Prostate gland (tissue), 2 donors: ENCODE measurements at places on chromosomes 1 and 21.

- H3K4me3 ChIP-seq, result no peak overlapping the region
- no peaks in the 10 kb centered on the region for H3K36me3 ChIP-seq
- no peaks in the 10 kb centered on the region for H3K27me3 ChIP-seq
- H3K27ac ChIP-seq, result no peak overlapping the region
Measured at GRCh38 chr1:2109581-2110021, 59.4 kb downstream of the PRKCZ start.

GRCh38 chr1:21782349-21782867 lies 541 bp downstream of the USP48 start:
- peaks cover 4% of the 10 kb centered on the region for H3K4me1 ChIP-seq
- H3K27ac ChIP-seq, result peak overlapping the region; percentile 100
- H3K4me3 ChIP-seq, result peak overlapping the region; percentile 94

- H3K4me3 ChIP-seq, result no peak overlapping the region
- DNase-seq, result no peak
- H3K27me3 ChIP-seq, result no peaks in the 10 kb centered on the region
- no peaks in the 10 kb centered on the region for H3K36me3 ChIP-seq
- H3K4me1 ChIP-seq, result no peaks in the 10 kb centered on the region
Measured at GRCh38 chr1:70109241-70109640, 96.1 kb downstream of the LRRC40 start.

DNA sequence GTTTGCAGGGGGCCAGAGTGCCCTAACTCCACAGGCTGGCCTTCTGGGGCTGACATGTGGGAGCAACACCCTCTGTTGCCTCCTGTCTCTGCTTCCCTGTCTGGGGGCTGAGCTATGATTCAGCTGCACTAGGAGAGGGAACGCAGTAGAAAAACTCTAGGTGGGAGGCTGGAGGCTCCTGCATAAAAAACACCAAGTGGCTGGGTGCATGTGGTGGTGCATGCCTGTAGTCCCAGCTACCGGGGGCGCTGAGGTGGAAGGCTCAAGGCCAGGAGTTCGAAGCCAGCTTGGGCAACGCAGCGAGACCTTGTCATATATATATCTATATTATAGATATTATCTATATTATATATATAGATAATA lies 5.6 kb downstream of the KIF17 start:
- no peaks in the 10 kb centered on the region for H3K36me3 ChIP-seq
- no peaks in the 10 kb centered on the region for H3K4me1 ChIP-seq
- no peak for DNase-seq
- H3K27ac ChIP-seq, result no peak overlapping the region
- no peak overlapping the region for H3K4me3 ChIP-seq

- no peaks in the 10 kb centered on the region for H3K27me3 ChIP-seq
- H3K4me3 ChIP-seq, result no peak overlapping the region
- DNase-seq, result no peak
Measured at GRCh38 chr1:112605633-112606327, 13.2 kb downstream of the ST7L start.

DNA sequence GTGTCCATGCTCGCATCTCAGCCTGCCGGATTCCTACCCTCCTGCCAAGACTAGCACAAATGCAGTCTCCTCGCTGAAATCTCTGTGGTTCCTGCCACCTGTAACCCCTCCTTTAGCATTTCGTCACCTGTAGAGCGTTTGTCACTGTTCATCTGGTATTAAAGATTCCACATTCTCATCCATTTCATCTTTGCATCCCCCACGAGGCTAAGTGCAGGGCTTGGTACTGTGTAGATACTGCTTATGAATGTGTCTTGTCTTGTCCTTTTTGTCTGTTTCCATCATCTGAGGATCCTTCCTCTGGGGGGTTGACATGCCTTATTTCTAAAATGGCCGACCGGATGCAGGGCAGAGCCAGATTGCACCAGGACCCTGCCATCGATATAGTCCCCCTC lies 53.7 kb upstream of the DNAJC6 start:
- no peak for DNase-seq

DNA sequence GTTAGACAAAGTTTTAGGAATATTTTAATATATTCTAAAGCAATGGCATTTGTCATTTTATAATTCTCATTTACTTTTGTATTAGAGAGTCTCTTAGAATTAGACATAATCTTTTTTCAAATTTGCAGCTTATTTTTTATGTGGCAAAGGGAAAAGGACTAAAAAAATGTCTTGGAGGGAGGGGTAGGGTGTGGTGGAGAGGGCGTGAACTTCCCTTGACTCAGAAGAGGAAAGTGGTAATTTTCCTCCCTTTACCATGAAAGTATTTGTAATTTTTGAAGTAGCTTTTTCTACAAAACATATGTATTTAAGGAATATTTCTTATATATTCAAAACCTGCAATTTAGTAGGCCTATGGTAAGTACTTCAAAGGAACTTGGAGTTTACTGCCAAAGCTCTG lies 6.9 kb upstream of the RABGAP1L start:
- DNase-seq, result no peak
- no peaks in the 10 kb centered on the region for H3K4me1 ChIP-seq
- no peak overlapping the region for H3K4me3 ChIP-seq
- H3K27ac ChIP-seq, result no peak overlapping the region
- no peaks in the 10 kb centered on the region for H3K27me3 ChIP-seq

DNA sequence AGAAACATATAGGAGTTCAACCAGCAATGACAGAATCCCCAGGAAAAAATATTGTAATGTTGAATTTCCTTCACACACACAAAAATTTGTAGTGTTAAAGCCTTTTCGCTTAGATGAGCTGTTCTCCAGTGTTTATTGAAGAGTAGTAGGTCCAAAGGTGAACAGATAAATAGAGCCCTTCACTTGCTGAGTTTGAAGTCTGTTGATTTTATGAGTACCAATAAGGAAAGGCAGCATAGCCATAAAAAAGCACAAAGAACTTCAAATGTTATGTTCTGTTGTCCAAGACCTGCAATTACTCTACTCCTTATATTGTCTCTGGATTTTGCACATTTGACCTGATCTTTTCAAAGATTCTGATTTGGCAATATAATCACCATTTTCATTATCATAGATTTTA lies 362.7 kb upstream of the B3GALT2 start:
- no peak overlapping the region for H3K27ac ChIP-seq
- H3K4me3 ChIP-seq, result no peak overlapping the region
- no peaks in the 10 kb centered on the region for H3K4me1 ChIP-seq

DNA sequence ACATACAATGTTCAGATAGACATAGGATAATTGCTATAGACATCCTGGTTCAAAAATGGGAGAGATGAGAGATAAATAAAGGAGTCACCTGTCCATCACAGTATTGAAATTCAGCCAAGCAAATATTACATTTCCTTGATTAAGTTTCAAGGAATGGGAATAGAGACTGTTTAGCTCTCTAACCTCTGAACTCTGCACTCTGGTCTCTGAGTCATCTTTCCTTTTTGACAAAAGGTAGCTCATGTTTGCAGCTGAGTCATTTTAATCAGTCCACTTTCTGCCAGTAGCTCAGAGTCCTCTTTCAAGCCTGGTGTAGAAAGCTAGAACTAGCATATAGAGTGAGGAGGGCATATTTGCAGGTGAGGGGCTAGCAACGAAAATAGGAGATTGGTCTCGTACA lies 51.4 kb upstream of the GJA8 start:
- H3K4me3 ChIP-seq, result no peak overlapping the region
- no peaks in the 10 kb centered on the region for H3K4me1 ChIP-seq
- H3K27me3 ChIP-seq, result peaks cover 2% of the 10 kb centered on the region
- no peak overlapping the region for H3K27ac ChIP-seq
- no peak for DNase-seq

- H3K27me3 ChIP-seq, result no peaks in the 10 kb centered on the region
- no peak overlapping the region for H3K27ac ChIP-seq
- no peak overlapping the region for H3K4me3 ChIP-seq
- no peak for DNase-seq
- H3K4me1 ChIP-seq, result no peaks in the 10 kb centered on the region
- H3K36me3 ChIP-seq, result no peaks in the 10 kb centered on the region
Measured at GRCh38 chr1:2499986-2500596, 24.0 kb downstream of the PLCH2 start.

DNA sequence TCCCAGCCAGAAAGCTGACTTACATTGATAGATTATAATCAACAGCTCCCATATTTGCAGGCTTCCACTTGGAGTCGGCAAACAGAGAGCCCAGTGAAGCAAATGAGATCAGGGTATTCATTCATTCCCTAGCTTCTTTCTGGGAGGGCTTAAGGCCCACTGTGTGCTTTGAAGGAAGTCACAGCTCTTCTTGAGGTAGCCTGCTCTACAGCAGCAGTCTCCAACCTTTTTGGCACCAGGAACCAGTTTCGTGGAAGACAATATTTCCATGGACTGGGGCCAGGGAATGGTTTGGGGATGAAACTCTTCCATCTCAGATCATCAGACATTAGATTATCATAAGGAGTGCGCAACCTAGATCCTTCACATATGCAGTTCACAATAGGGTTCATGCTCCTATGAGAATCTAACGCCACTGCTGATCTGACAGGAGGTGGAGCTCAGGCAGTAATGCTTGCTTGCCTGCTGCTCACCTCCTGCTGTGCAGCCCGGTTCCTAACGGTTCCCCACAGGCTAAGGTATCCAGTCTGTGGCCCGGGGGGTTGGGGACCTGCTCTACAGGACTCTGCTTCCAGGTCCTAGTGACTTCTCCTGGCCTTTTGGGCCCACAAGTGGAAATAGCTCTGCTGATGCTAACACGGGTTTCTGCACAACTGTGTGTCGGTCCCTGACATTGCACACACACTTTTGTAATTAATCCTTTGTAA lies 13.7 kb upstream of the ADAM30 start:
- H3K4me3 ChIP-seq, result no peak overlapping the region
- H3K4me1 ChIP-seq, result no peaks in the 10 kb centered on the region
- H3K27me3 ChIP-seq, result no peaks in the 10 kb centered on the region

DNA sequence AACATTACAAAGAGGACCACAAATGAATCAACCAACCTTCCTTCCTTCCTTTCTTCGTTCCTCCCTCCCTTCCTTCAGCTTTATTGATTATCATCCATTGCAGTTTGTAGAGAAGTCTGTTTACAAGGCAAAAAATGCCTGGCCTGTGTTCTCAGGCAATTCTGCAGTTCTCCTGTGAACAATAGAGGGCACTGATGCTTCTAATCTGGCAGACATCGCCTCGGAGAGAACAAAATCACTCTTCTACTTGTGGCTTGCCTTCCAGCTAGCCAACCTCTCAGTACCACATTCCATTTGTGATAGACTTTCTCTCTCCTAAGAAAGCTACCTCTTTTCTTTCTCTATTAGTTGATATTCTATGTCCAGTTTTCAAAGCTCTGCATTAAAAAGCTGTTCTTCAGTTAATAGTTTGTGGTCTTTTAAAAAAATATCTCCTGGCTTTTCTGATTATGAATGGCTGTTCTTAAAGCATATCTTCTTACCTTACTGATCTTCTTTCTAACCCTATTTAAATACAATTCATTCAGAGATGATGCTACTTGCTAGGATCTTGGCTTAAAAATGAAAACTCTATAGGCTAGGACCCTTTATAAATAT lies 26.9 kb upstream of the ESRRG start:
- no peaks in the 10 kb centered on the region for H3K4me1 ChIP-seq
- H3K36me3 ChIP-seq, result no peaks in the 10 kb centered on the region
- peak; percentile 43 for DNase-seq

- no peaks in the 10 kb centered on the region for H3K4me1 ChIP-seq
- H3K36me3 ChIP-seq, result no peaks in the 10 kb centered on the region
- DNase-seq, result no peak
- no peak overlapping the region for H3K27ac ChIP-seq
- H3K4me3 ChIP-seq, result no peak overlapping the region
Measured at GRCh38 chr1:82221721-82222120, 421.0 kb downstream of the ADGRL2 start.

DNA sequence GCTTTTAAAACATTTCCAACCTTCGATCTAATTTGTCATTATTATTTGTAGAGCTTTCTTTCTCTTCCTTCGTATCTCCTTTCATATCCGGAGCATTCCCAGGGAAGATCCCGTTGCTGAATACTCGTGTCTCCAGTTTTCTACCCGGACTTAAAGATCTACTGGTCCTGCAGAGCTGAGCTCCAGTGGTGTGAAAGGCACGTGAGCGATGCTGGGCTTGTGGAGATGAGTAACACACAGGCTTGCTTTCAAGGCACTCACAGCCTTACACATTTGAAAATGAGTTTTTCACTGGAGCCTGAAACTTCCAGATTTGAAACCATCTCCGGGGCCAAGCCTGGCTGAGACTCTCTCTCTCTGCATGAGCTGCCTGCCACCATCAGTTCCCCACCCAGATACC lies 428.3 kb downstream of the KIF26B start:
- H3K27ac ChIP-seq, result no peak overlapping the region
- no peak for DNase-seq
- no peaks in the 10 kb centered on the region for H3K4me1 ChIP-seq
- no peaks in the 10 kb centered on the region for H3K27me3 ChIP-seq

- H3K27ac ChIP-seq, result no peak overlapping the region
- peaks cover 6% of the 10 kb centered on the region for H3K4me1 ChIP-seq
- no peaks in the 10 kb centered on the region for H3K27me3 ChIP-seq
- H3K36me3 ChIP-seq, result no peaks in the 10 kb centered on the region
- H3K4me3 ChIP-seq, result no peak overlapping the region
Measured at GRCh38 chr1:1034439-1034781, 14.5 kb downstream of the AGRN start.

GRCh38 chr1:175888996-175889395 lies 145.6 kb upstream of the TNR start:
- DNase-seq, result no peak
- no peaks in the 10 kb centered on the region for H3K36me3 ChIP-seq
- no peak overlapping the region for H3K4me3 ChIP-seq
- no peaks in the 10 kb centered on the region for H3K4me1 ChIP-seq
- H3K27ac ChIP-seq, result no peak overlapping the region

- H3K4me3 ChIP-seq, result no peak overlapping the region
- no peak overlapping the region for H3K27ac ChIP-seq
- peaks cover 3% of the 10 kb centered on the region for H3K36me3 ChIP-seq
- H3K27me3 ChIP-seq, result no peaks in the 10 kb centered on the region
Measured at GRCh38 chr1:156944848-156945247, 24.4 kb downstream of the LRRC71 start.

DNA sequence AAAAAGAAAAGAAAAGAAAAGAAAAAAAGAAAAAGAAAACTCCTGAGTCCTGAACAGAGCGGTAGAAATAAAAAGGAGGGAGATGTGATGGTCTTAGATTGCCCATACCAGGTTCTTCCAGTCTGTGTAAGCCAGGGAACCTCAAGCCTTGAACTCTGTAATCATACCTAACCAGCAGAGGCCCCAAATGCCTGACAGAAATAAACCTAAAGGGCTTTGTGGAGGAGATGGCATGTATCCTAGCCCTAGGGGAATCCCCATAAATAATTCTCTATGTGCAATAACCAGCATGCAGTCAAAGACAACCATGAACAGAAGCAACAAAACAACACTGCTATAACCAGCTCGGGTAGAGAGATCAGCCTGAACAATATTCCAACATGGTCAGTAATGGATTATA lies 40.4 kb downstream of the USP48 start:
- DNase-seq, result no peak
- no peaks in the 10 kb centered on the region for H3K4me1 ChIP-seq
- H3K27ac ChIP-seq, result no peak overlapping the region
- no peak overlapping the region for H3K4me3 ChIP-seq
- H3K27me3 ChIP-seq, result no peaks in the 10 kb centered on the region

DNA sequence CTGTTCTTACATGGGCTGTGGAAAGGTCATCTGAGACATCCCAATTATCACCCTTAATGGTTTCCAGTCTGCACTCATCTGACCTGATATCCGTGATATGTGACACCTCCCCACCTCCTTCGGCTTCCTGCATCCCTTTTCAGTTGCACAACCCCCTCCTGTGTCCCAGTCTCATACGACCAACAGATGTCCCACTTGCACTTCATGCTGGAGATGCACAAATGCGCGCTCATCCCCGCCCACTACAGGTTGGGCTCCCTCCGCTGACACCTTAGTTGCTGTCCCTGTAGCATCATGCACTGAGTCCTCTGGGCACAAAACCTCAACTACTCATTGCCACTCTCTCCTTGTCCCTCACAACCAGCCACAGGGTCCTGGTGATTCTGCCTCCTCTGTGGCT lies 94.4 kb downstream of the MIS18A start:
- H3K27ac ChIP-seq, result no peak overlapping the region
- H3K36me3 ChIP-seq, result no peaks in the 10 kb centered on the region
- H3K4me1 ChIP-seq, result no peaks in the 10 kb centered on the region
- DNase-seq, result no peak
- H3K4me3 ChIP-seq, result no peak overlapping the region
- H3K27me3 ChIP-seq, result no peaks in the 10 kb centered on the region
